Uterine smooth muscle cell (primary cell): ENCODE measurements at places on chromosomes 11 and 22. TPM values are rescaled to one million over a fixed set of nuclear protein-coding genes. Genes with fewer than 3 reads are reported as not detected.

NDUFV1 gene
- total RNA-seq = 168 and 191 TPM in 2 replicates

KCNJ1 gene
- total RNA-seq = under 0.01 TPM in 1 of 2 replicates, not detected in the other

UBQLNL gene
- total RNA-seq = not detected in 2 replicates

ASRGL1 gene
- total RNA-seq = 0.12 and 1.00 TPM in 2 replicates

DEFB131B gene
- not detected in 2 replicates for total RNA-seq

SIK3 gene
- total RNA-seq = 16.3 and 19.1 TPM in 2 replicates

SLC6A5 gene
- not detected in 2 replicates for total RNA-seq

RGL4 gene
- total RNA-seq = under 0.01 TPM in 1 of 2 replicates, not detected in the other

ACRV1 gene
- not detected in 2 replicates for total RNA-seq

LPXN gene
- 11.2 and 34.6 TPM in 2 replicates for total RNA-seq

MMP11 gene
- total RNA-seq = 3.8 and 14.2 TPM in 2 replicates
